Kidney capillary endothelial cell (primary cell): ENCODE measurements at places on chromosomes 5 and 9.

GRCh38 chr5:124841829-124842712, 95.6 kb upstream of the ZNF608 start:
- no peak for DNase-seq

DNA sequence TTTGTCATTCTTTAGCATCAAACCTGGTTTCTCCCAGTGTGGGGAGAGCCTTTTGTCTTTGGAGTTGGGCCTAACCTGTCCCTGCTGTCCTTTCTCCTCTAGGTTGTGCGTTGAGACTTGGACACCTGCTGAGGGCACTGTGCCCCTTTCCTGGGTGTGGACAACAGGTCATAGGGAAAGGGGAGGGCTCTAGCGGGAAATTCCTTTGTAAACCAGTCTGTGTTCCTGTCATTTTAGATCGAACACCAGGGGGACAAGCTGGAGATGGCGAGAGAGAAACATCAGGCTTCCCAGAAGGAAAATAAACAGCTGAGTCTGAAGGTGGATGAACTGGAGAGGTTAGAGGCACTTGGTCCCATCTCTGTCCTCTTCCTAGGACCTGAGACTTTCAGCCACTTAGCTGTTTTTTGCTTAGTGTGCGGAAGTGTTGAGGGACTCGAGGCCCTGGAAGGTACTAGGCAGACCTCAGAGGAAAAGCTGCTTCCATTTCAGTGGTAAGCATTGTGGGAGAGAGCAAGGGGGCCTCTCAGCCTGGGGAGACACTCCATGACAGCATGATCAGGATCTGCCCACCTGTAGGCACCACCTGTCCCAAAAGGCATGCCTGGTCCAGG, 8.6 kb upstream of the GLE1 start:
- DNase-seq = no peak

DNA sequence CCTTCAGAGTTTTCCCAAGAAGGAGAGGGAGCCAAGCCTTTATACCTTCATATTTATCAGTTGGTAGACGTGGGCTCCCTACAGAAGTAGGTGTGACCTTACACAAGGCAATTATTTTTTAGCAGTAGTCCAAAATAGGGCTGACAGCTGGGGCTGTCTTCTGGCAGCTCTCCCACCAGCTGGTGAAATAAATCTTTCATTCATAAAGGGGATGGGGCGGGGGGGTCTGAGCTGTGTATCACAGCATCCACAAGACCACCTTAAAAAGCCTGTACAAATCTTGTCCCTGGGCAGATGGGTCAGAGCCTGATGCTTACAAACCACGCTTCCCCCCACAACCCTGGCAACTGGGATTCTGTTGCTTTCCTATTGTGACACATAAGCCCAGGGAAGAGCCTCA, 19.7 kb downstream of the CSF2 start:
- no peak for DNase-seq

- peak; percentile 36 for DNase-seq
Observed at GRCh38 chr9:80175286-80176150, 603.8 kb downstream of the TLE4 start.

DNA sequence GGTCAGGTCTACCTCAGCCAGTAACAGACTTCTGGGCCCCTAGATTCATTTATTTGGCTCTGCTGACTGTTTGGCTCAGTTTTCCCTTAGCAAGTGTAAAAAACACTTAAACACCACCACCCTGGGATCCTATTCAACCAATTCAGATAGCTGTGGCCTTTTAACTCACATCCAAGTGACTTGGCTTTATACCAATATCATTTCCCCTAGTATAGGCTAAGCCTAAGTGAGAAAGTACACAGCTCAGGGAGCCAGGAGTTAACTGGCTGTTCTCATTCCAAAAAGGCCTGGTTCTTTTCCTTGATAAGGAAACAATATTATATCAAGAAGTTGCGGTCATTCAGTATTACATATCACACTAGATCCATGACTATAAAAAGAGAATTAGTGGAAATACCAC, 163.5 kb downstream of the ARL15 start:
- DNase-seq = no peak

DNA sequence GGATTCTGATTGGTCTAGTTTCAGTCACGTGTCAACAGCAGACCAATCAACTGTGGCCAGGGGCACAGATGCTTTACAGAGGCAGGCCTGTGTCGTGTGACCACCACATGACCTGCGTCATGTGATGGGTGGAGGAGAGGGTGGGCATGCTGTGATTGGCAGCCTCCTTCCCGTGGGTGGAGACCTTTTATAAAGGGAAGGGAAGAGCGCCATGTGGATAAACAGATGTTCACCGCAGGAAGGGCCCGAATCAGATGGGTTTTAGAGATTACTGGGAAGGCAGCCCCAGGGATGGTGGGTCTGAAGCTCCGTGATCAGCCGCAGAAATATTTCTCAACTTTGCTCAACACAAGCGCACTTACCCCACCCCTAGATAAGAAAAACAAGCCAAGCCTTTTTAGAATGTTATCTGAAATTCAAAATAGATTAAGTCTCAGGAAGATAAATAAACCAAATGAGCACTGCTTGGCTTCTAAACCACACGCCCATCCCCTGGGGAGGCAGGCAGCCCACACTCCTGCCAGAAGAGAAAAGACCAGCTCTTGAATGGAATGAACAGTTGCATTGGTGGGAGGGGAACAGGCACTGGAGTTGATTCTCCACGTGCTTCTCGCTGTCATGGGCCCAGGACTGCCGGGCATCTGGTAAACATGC, 43.6 kb downstream of the ROPN1L start:
- DNase-seq = no peak

DNA sequence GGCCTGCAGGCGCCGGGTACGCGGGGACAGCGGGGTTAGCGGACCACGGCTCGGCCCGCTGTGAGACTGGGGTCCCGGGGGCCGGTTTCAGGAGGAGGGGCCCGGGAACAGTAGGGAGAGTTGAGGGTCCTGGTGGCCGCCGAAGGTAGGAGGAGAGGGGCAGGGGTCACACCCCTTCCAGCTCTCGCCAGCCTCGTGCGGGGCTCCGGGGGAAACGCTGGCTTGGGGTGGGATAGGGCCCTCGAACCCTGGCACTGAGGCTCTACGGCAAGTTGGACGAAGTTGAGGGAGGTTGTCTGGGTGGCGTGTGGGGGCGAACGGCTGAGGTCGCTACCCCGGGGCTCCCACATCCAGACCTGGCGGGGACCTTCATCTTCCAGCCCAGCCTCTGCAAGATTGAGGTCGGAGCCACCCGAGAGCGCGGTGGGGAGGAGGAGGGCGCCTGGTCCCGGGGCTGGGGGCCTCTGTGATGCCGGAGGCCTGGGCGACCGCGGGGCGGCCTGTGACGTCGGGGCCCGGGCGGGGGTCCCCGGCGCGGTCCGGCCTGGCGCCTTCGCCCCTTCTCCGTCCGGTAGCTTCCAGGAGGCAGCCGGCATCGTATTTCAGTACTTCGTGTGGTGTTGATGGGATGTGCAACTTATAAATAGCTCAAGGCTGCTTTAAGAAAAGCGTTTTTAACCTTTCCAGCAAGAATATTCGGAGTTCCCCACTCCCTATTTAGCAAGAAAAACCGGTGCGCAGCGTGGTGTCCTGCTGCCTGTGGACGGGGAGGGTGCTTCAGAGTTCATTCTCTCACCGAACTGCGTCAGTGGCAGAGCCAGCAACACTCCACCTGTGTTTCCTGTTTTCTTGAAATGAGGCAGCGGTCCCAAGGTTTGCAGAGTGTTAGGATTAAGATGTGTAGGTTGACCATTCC, 902 bp downstream of the HABP4 start:
- no peak for DNase-seq

DNA sequence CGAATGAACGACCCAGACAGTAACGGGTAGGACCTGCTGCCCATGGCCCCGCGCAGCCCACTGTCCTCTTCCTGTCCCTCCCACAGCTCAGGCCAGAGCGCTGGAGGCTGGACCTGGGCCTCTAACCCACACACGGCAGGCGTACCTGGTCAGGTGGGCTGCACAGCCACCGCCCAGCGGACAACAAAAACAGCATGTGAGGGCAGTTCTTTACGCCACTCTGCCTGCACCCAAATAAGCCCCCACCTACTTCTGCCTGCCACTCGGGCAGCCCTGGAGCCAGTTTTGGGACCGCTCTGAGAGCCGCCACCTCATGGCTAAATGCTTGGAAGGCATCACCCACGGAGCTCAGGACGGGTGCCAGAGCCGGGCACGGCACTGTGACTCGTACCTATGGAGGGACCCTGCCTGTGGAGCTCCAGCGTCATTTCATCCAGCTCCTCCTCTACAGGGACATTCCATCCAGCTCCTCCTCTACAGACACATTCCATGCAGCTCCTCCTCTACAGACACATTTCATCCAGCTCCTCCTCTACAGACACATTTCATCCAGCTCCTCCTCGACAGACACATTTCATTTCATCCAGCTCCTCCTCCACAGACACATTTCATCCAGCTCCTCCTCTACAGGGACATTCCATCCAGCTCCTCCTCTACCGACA, 18.9 kb downstream of the CLPTM1L start:
- no peak for DNase-seq

- peak; percentile 61 for DNase-seq
Observed at GRCh38 chr9:112844771-112845542, 45.7 kb downstream of the SLC46A2 start.
